ENCODE measurements at places on chromosomes 2 and 18.

DNA sequence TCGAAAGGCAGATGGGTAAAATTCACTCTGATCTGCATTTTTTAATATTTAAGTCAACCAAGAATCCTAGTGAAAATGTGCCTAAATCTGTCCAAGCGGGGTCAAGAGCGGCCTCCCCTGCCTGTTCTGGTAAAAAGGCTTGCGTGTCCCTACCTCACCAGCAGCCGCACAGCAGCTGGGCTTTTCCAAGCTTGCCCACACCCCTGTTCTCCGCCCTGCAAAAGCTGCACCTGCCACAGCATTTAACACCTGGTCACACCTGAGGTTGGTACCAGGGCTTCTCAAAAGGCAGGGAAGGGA is 25.8 kb upstream of the TMEM182 start:
- peak; percentile 22 for DNase-seq

- DNase-seq, result no peak
Observed at GRCh38 chr2:240881913-240882312, 13.3 kb downstream of the AGXT start.

DNA sequence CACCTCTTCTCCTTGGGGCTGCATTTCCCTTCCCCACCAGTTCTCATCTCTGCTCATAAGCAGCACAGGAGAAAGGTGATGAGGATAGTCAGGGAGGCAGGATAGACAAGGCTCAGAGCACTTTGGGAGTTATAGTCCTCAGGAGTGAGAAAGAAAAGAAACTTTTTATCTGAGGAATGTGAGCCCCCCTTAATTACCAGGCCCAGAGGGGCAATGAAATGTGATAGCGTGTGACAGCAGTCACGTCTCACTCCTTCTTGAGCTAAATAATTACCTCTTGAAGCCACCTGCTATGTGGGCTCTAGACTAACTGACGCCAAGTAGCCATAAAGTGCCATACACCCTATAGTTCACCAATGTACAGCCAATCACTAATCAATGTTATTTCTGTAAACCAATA is 105.8 kb downstream of the SPP2 start:
- no peak for DNase-seq

GRCh38 chr2:16208921-16209320 is 268.6 kb downstream of the MYCN start:
- no peak for DNase-seq

DNA sequence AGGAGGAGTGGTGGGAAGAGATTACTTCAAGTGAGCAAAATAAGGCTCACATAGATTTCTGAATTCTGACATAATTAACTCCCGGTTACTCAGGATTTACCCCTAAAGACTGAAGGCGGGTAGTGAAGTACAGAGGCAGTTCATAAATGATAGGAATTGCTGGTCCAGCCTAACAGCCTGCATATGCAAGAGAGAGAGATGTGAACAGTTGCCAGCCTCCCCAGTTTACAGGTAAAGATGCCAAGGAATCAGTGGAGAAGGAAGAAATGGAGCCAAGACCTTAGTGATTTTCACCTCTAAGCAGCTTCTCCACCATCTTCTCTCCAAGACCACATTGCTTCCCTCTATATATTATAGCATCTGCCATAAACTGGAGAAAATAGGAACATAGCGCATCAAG is 91.8 kb upstream of the THUMPD2 start:
- no peak for DNase-seq

DNA sequence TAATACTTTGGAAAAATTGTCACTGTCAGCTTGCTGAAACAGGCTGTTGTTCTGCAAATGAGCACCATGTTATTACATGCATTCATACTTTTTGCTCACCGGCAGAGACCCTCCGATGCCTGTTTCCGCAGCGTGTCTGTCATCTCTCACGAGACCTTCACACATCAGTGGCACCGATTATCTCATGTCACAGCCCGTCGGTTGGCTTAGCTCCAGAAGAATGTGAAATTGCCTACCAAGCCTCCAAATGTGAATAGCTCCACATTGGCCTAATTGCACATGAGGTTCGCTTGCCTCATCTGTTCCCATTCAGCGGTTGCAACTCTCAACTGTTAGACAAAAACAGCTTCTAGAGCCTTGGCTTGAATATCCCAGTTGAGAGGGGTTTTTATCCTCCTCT is 233.0 kb downstream of the ACTR3 start:
- DNase-seq, result no peak

DNA sequence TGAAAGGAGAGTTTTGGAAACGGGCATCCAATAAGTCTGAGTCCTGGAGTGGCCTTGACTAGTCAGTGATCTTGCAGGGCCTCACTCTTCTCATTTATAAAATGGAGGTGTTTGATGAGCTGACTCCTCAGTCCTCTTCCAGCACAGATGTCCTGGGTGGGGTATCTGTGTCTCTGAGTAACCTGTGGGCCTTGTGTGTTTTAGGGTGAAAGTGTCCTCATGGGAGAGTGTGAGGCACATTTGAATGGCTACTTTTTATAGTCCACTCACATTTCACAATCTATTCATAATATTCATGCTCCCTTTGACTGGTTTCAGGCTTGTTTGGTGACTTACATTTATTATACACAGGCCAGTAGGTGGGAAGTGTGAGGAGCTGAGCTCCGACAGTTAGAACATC is 106.4 kb upstream of the CELF4 start:
- no peak for DNase-seq

DNA sequence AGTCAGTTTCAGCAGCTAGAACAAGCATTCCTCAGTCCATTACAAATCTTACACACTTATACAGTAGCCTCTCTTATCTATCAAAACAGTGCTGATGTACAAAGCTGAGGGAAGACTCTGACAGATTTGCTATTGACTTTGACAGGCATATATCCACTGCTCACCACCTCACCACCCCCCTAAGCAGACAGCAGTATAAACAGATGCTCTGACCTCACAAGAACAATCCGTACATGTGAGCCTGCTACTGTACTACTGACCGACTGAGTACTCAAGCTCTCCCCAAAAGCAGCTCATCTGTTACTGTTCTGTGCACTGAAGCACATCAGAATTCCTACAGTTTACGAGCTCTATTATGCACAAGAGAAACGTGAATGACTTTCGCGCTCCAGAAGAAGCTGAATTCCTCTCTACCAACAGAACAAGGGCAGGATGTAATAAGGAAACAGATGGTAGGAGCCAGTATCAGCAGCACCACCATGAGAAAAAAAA is 95.6 kb upstream of the PDE1A start:
- no peak for DNase-seq

DNA sequence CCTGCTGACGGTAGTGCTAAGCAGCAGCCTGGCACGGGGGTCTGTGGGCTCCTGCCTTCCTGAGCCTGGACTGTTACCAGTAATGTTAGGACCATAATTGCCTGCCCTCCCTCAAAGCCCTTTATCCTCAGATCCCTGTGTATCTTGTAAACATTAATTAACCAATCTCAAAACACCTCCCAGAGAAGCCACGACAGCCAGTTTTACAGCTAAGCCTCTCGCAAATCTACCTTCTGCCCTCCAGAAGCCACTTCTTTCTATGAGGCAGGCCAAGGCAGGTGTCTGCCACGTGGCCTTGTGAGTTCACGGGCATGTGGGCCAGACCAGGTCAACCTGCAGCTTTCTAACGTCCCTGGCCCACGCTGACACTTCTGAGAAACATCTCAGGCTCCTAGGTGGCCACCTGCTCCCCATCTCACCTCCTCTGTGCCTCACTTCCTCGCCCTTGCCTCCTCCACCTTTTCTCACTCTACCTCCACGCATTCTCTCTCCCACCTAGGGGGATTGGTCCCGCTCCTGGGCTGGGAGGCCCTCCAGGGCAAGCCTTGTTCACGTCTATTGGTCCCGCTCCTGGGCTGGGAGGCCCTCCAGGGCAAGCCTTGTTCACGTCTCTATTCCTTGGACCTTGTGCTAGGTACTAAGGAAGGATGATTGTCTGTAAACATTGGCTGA is 64.3 kb downstream of the EDAR start:
- no peak for DNase-seq

DNA sequence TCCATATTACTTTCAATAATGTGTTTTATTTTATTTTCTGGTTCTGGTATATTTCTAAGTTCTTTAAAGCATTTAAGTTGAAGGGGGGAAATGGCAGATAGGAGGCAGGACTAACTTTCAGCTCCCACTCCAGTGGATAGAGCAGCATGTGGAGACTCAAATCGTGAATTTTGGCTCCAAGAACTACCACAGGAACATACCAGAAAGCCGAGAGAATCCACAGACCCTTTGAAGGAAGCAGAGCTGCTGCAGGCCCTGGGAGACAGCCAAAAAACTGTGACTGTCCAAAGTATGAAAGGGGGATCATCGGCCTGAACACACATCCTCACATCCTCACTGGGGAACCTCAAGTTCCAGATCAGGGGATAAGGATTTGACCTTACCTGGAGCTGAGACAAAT is 207.6 kb upstream of the VWC2L start:
- no peak for DNase-seq

GRCh38 chr2:26861610-26862224 is 13.8 kb downstream of the DPYSL5 start:
- no peak for DNase-seq

- DNase-seq, result no peak
Observed at GRCh38 chr18:70148039-70148938, 57.2 kb downstream of the RTTN start.

- DNase-seq, result peak; percentile 88
Observed at GRCh38 chr2:112706170-112706664, 14.6 kb upstream of the NT5DC4 start.

DNA sequence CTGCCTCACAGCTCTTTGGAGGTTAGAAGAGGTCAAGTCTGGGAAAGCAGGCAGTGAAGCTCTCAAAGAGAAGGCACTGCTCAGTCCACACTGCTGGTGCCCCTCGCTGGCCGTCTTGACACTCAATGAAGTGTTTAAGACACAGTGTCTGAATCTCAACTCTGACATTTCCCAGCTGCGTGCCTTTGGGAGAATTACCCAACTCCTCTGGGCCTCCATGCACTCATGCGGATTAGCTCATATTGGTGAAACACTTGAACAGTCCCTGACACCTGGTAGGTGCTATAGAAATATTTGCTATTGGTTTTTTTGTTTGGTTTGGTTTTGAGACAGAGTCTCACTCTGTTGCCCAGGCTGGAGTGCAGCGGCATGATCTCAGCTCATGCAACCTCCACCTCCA is 281.0 kb downstream of the SRBD1 start:
- no peak for DNase-seq

GRCh38 chr2:235514627-235515363 is 21.0 kb downstream of the AGAP1 start:
- no peak for DNase-seq

DNA sequence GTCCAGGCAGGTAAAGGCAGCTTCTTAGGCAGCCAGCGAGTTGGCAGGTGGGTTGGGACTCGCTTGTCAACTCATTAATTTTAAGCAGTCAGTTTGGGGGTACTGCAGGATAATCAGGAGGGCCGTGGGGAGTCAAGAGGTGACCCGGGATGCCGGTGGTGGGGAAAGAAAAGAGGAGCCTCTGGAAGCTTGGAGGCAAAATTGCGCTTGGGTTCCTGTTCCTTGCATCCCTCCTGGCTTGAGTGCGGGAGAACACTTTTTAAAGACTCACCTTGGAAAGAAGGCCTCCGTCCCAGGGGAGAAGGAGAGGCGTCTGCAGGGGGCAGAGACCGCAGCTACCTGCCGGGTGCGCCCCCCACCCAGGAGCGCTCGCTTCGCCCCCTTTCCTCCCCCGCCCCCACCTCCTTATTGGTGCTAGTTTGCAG is at the start of gene KCNJ3:
Gene KCNJ3, plus strand, starts transcription at position 400 of the 425 bp plus-strand sequence. CDS start 81 bp downstream, outside the sequence.
- no peak for DNase-seq

- peak; percentile 36 for DNase-seq
Observed at GRCh38 chr2:241507430-241508239, 749 bp downstream of the STK25 start.

- no peak for DNase-seq
Observed at GRCh38 chr2:16507655-16508489, 157.8 kb downstream of the CYRIA start.
